ENCODE measurements at places on chromosomes 1 and 21.

DNA sequence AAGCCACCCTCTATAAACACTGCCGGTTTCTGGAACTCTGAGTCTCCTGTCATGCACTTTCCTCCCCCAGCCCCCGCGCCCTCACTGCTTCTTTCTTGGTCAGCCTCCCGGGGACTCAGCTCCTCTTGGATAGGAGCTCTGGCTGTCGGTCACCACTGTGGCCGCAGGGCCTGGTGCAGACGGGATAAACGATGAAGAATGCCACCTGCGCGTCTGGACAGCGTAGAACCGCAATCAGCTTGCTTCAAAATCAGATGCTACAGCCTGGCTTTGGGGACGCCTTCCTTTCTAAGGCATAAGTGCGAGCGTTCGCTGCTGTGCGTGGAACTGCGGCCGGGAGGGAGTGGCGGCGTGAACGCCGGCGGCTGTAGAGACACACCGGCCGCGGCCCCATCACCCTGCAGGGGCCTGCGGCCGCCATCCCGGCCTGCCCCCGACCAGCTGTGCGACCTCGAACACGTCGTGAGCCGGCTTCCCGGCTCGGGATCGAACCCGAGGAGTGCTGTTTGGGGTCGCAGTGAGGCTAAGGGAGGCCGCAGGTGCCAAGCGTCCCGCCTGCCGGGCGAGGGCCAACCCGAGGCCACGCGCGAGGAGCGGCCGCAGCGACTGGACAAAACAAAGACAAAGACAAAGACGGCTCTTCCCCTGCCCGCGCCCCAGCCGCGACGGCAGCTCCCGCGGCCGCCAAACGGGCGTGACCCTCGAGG lies 688 bp downstream of the PTTG1IP start:
- no peak for DNase-seq

DNA sequence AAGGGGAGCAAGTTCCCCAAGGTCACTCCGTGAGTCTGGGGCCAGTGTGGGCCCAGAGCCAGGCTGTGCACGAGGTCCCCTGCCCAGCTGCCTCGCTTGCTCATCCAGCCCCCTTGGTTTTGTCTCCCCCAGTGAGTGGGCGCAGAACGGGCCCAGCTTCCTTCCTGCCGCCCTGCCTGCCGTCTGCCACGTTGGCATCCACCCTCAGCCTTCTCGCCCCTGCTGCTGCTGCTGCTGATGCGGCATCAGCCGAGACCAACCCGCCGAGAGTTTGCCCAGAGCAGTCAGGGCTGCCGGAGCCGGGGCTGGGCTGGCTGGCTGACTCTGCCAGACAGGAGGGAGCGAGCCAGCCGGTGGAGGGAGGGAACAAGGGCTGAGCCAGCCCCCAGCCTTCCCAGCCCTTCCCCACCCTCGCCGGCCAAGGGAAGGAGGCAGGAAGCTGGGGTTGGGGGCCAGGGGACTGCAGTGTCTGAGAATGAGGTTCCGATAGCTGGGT lies 31.4 kb upstream of the WASF2 start:
- no peak for DNase-seq

- no peak for DNase-seq
These were observed 298.8 kb downstream of the KIF26B start for GRCh38 chr1:245453541-245453940.

DNA sequence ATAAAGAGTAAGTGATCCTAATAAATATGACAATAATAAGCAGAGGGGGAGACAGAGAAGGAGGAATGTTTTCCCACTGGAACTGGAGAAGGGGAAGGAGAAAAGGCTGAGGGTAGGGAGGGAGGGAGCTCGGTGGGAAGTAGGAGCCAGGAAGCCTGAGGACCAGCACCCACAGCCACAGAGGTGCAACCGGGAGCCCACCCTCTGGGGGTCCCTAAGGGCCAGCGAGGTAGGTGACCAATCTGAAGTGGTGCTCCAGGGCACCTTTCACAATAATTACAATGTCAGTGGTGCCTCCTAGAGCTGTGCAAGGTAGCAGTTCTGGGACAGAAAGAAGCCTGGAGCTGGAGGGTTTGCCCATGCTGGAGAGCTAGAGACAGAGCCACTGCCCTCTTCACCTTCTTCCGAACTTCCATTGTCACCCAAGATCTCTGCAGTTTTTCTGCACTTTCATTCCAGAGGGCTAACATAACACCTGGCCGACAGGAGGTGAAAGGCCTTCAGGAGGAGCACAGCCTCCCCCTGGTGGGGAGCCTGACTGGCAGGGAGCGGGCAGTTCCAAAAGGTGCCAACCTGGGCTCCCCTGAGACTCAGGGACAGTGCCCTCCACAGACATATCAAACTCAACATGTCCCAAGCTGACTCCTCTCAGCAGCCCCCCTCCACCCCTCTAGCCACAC lies 4.1 kb upstream of the AHCYL1 start:
- no peak for DNase-seq

DNA sequence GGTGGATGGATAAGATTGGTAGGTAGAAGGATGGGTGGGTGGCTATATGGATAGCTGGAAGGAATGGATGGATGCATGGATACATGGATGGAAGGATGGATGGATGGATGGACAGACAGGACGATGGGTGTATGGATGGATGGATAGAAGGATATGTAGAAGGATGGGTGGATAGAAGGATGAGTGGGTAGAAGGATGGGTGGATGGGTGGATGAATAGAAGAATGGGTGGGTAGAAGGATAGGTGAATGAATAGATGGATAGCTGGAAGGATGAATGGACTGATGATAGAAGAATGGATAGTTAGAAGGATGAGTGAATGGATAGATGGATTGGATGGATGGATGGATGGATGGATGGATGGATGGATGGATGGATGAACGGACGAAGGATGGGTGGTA lies 5.0 kb downstream of the MASP2 start:
- no peak for DNase-seq

DNA sequence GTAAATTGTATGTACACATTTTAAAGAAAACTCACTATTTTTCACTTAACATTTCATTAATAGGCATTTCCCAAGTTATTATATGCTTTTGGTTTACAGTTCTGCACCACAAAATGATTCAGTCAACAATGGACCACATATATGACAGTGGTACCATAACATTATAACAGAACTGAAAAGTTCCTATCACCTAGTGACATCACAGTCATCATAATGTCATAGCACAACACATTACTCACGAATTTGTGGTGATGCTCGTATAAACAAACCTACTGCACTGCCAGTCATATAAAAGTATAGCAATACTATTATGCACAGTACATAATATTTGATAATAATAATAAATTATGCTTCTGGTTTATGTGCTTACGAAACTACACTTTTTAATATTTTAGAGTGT lies 30.9 kb downstream of the DNAI4 start:
- DNase-seq, result no peak

- no peak for DNase-seq
These were observed 15.8 kb downstream of the GPSM2 start for GRCh38 chr1:108892356-108893140.

GRCh38 chr1:7922301-7922700 lies 18.3 kb downstream of the TNFRSF9 start:
- no peak for DNase-seq

DNA sequence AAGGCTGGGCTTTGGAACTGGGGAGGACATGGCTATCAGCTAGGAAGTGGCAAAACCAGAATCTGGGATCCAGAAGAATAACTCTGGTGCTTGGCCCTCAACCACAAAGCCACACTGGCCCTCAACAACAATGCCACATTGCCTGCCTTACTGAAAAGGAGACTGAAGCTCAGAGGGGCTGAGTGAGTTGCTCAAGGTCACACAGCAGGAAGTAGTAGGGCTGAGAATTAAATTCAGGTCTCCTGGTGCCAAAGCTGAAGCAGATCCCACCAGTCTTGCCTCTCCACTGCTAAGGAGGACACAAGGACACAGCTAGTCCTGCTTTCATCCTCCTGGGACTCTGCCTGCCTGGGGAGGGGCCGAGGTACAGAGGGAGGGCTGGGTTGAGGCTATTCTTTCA lies 29.4 kb upstream of the STUM start:
- DNase-seq, result no peak

Data from NCI-H1436 treated with DMSO at 0.1 percent for 48 hours (cell line).